ENCODE measurements at places on chromosomes 6 and 20.

DNA sequence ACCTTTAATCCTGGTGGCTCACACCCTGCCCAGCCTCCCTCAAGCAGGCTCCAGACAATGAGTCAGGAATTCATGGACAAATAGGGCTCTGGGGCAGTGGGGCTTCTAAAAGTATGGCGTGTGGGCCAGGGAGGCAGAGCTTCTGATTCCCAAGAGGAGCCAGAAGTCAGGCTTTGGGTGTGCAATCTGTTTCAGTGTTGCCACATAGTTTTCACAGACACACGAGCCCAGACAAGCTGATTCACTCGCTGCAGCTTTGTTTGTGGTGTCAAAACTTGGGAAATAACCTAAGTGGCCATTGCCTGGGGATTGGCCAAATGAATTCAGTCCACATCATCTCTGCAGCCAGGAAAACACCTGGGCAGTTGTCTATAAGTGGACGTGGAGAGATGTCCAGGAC lies 9.2 kb downstream of the PEDS1 start:
- no peak for DNase-seq

- no peak for DNase-seq
These were observed 160.3 kb upstream of the SASH1 start for GRCh38 chr6:148182378-148182777.

DNA sequence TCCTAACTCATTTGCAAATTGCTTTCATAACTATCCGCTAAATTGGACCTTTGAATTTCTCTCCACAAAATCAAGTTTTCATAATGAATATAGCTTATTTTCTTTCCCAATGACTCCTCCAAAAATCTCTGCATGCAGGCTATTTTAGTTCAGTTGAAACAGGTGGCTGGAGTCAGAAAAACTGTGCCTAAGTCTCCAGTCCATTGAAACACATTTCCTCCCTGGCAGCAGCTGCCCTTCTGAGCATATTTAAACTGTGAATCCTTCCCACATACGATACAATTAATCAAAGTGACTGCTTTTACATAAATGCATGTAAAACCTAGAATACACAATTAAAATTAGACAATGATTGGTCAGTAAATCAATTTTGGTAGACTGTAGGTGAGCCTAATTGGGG lies 344.6 kb upstream of the MARCKS start:
- DNase-seq, result no peak

GRCh38 chr6:38502423-38502822 lies 137.3 kb downstream of the BTBD9 start:
- DNase-seq, result no peak

DNA sequence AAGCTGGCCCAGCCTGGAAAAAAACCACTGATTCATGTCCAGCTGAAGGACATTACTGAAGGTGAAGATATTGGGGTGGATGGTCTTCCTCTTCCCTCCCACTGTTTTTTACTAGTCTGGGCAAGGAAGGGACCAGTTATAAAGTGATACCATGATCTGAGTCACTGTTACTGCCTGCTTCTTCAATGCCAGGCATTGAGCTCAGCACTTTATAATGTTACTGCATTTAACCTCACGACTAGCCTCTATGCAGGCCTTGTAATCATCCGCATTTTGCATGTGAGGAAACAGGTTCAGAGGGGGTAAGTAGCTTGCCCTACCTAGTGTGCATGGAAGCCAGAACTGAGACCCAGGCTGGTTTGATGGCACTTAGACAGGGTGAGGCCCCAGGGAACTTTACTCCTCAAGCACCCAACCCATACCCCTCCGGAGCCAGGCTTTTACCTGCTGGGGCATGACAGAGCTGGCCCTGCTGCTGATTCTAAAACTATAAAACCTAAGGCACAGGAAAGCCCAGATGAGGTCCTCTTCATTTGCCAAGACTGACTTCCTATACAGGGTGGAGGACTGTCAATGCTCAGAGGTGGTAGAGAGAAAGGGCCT lies 11.0 kb upstream of the KCNK5 start:
- no peak for DNase-seq

DNA sequence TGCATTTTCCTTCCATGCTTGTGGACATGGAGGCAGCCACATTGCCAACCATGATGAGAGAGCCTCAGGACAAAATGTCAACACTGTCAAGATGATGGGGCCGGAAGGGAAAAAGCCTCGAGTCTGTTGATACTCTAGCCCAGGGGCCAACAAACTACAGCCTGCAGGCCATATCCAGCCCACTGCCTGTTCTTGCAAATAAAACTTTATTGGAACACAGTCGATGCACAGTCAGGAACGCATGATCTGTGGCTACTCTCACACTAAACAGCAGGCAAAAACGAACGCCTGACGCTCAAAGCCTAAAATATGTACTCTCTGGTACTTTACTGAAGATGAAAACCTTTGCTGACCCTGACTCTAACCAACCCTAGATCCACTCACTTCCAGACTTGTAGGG lies 72.3 kb downstream of the BMP7 start:
- no peak for DNase-seq

- DNase-seq, result no peak
These were observed 91.2 kb upstream of the EXOC2 start for GRCh38 chr6:783966-784735.

- DNase-seq, result no peak
These were observed 95.1 kb upstream of the PTPN1 start for GRCh38 chr20:50415021-50415515.

GRCh38 chr6:169787797-169788196 lies 36.4 kb downstream of the ERMARD start:
- DNase-seq, result no peak

- DNase-seq, result no peak
These were observed 212.3 kb upstream of the PRDM1 start for GRCh38 chr6:105873799-105874198.

GRCh38 chr6:41182069-41183034 lies 18.6 kb downstream of the TREML2 start:
- no peak for DNase-seq

GRCh38 chr6:15941168-15941567 lies 187.7 kb upstream of the MYLIP start:
- no peak for DNase-seq

GRCh38 chr6:168126566-168127383 lies 47.8 kb upstream of the FRMD1 start:
- no peak for DNase-seq

GRCh38 chr6:151254451-151255081 lies 14.8 kb downstream of the AKAP12 start:
- no peak for DNase-seq

- no peak for DNase-seq
These were observed 42.0 kb downstream of the TRDN start for GRCh38 chr6:123594776-123595175.

DNA sequence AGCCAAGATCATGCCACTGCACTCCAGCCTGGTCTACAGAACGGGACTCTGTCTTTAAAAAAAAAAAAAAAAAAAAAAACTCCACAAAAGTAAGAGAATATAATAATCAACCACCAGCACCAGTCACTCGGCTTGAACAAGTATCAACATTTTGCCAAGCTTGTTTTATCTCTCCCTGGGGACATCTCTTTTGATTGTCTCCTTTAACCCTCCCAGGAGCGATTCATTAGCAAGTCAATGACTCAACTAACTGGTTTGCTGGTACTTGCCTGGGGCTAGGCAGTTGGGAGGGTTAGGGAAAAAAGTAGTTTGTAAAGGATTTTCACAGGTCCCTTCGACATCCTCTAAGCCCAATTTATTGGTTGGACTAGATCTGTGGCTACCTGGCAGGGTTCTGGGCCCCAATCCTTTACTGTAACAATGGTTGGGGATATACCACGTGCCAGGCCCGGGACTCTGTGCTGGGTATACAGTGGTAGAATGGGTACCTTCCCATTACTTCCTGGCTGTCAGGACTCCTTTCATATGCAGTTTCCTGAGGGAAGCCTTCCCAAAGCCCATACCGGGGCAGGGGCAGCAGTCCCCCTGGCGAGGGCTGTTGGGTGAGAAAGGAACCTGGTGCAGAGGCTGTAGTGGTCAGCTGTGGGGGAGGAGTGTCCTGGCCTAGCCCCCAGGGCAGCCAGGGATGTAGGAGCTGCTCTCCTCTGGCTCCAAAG lies 12.2 kb downstream of the TGIF2 start:
- DNase-seq, result peak; percentile 17

DNA sequence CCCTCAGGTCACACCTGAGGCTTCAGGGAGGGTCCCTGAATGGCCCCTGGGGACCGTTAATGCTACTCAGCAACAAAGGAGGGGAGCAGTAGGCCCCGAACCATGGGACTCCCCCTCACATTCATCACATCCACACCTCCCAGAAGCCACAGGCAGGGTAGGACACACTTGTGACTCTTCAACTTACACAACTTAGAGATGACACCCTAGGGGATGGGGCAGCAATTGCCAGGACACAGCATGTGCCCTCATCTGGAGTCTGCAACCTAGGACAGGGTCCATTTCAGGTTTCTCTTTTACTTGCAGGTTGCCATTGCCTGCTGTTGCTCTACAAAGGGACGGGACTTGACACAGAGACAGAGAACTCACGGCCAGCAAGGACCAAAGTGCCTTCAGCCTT lies 770 bp downstream of the ULBP3 start:
- DNase-seq, result no peak

- DNase-seq, result no peak
These were observed 6.4 kb downstream of the GTF2H5 start for GRCh38 chr6:158174514-158174913.

- no peak for DNase-seq
These were observed 10.4 kb downstream of the SRC start for GRCh38 chr20:37356387-37356786.

- DNase-seq, result no peak
These were observed 1.4 kb downstream of the LAMP5 start for GRCh38 chr20:9515741-9516233.

GRCh38 chr6:15462717-15463525 lies 199.9 kb downstream of the DTNBP1 start:
- no peak for DNase-seq

DNA sequence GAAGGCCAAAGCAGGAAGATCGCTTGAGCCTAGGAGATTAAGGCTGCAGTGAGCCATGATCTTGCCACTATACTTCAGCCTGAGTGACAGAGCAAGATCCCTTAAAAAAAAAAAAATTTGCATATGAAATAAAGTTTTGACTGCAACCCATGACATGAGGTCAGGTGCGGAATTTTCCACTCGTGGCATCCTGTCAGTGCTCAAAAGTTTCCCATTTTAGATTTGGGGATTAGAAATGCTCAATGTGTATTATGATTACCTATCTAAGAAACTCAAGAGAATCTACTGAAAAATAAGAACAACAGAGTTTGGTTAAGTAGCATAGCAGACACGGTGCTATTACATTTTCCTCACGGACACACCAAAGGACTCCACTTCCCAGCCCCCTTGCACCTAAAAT lies 11.7 kb downstream of the SLC23A2 start:
- no peak for DNase-seq

- DNase-seq, result no peak
These were observed 69.5 kb downstream of the NPEPL1 start for GRCh38 chr20:58762120-58762519.

GRCh38 chr6:10363911-10364310 lies 51.0 kb downstream of the TFAP2A start:
- no peak for DNase-seq

DNA sequence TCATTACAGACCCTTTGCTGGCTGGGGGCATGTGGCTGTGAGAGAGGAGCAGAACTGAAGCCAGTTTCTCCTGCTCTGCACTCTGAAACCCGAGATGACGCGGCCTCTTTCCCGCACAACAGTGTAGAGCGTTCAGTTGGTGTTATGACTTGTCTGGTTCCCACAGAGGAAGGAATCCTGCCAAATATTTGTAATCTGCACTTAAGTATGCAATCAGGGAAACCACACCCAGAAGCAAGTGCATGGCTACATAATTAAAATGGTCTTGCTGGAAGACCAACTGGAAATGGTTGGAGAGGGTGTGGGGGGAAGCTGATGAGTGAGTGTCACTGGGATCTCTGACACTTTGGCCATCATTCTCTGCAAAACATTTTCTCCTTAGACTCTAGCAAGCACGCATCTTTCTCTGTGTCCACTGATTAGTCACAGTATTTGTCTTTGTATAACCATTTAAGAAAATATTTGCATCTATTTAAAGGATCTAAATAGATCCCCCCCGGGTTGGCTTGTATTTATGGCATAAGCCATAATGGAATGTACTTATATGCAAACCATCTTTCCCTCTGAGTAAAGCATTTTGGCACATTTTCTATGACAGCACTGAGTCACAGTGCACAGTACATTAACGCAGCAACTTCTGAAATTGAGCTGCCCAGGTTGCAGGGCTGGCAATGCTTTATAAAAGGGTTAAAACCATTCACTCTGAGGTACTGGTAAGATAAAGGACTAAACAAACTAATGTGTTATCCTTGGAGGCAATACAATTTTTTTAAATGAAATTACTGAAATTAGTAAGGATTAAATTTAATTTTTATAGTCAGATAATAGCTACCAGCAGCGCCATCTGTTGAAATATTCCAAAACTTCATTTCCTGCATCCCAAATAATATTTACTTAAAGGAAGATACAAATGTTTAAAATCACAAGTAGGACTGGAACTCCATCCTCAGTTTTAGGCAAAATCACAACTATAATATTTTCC lies 76.7 kb downstream of the FOXC1 start:
- peak; percentile 67 for DNase-seq

GRCh38 chr6:124962639-124963415 lies 590 bp downstream of the RNF217 start:
- peak; percentile 12 for DNase-seq

GRCh38 chr6:129954749-129955431 lies 63.5 kb upstream of the L3MBTL3 start:
- no peak for DNase-seq

GRCh38 chr20:47914792-47915191 lies 129.5 kb upstream of the SULF2 start:
- no peak for DNase-seq

GRCh38 chr6:89589297-89590025 lies 49.1 kb downstream of the LYRM2 start:
- DNase-seq, result no peak

DNA sequence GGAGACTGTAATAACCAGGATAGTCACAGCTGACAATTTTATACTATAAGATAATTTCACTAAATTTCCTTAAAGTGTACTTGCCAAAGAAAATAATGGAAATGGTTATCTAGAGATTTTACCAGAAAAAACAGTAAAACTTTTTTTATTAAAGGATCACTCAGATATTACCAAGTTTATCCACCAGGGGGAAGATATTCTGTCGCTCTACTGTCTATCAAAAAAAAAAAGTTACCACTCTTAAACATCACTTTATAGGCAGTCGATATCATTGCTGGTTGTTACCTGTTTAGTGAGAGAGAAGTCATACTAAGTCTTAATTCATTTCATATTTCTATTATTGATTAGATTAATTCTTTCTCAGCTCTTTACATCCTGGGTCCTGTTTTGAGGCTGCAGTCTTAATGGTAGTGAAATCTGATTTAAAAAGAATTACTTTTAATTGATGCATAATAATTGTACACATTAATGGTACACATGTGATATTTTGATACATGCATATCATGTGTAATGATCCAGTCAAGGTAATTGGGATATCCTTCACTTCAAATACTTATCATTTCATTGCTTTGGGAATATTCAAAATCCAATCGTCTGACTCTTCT lies 18.9 kb downstream of the L3MBTL3 start:
- no peak for DNase-seq

- no peak for DNase-seq
These were observed 159.9 kb downstream of the SOX4 start for GRCh38 chr6:21753241-21754108.

- DNase-seq, result no peak
These were observed 35.5 kb upstream of the HSF2 start for GRCh38 chr6:122363769-122364483.
